ENCODE measurements at places on chromosomes 3 and 15. TPM values are rescaled to one million over a fixed set of nuclear protein-coding genes. Genes with fewer than 3 reads are reported as not detected.

DNA sequence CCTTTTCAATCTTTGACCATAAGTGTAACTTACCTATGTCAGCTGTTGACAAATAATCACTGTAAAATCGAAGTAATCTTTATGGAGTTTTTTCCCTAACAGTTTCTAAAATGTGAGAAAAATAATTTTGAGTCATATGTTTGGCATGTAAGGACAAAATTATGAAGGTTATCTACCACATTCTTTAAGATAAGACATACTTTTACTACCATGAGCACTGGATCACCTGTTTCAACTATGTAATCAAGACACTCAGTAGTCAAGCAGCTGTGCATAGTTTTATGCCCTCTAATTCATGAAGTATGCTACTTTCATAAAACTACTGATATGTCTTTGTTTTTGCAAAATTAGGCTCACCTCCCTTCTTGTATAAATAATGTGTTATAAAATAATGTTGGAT, 12.1 kb downstream of the FGF7 start:
- DNase-seq: no peak

DNA sequence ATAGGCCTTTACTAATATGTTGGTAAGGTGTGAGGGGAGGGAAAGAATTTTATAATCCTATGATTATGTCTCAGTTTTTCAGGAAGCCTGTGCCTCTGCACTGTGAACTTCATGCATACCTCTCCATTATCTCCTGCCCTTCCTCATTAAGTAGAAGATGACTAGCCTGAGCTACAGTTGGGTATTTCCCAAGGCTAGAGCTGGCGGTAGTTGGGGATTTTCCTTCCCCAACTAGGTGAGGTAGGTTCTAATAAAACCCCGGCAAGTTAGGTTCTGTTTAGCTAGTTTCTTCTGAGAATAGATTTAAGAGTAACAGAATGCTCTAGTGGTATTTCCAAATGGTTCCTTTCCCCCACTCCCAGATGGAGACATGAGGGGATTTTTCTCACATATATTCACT, 414.5 kb downstream of the GRM7 start:
- no peak for DNase-seq

GRCh38 chr15:84831028-84831427, 13.9 kb downstream of the ALPK3 start:
- DNase-seq: no peak

The NOX5 gene
- total RNA-seq: not detected

Measured in endothelial cell (in vitro differentiated cells).